Activated CD4-positive, CD25-positive, alpha-beta regulatory T cell treated with anti-CD3 and anti-CD28 coated beads, Interleukin-2, amount 50 U/mL, for 16 hours (primary cell): ENCODE measurements at places on chromosomes 6 and 20.
A peak's percentile ranks its signal among the peaks of the same experiment; 100 is the strongest.

- DNase-seq, result no peak
These were observed 658.2 kb downstream of the GRIK2 start for GRCh38 chr6:102051720-102052119.

DNA sequence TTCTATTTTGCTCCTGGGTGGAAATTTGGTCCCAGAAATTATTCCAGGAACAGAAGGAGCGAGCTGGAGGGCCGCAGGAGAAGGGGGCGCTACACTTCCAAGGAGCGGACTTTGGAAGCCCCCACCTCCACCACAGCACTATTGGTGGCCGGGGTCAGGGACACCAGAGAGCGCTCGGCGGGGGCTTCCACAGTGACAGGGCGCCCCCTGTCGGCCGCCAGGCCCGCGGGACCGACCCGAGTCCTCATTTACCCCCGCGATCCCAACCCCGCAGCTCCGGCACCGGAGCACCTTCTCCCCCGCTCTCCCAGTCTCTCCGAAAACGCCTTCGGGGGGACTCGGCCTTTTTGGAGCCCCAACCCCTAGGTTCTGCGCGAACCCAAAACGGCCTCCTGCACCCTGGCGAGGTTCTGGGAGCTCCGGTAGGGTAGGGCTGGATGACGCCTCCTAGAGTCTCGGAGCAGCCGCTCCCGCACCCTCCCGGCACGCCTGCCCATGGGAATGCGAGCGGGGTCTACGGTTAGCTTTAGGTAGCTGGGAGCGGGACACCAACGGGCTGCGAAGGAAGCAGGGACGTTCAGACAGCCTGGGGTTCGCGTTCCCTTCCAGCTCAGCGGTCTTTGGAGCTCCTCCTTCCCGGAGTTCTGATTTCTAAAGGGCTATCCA lies 2.4 kb upstream of the FOXA2 start:
- no peak for DNase-seq

DNA sequence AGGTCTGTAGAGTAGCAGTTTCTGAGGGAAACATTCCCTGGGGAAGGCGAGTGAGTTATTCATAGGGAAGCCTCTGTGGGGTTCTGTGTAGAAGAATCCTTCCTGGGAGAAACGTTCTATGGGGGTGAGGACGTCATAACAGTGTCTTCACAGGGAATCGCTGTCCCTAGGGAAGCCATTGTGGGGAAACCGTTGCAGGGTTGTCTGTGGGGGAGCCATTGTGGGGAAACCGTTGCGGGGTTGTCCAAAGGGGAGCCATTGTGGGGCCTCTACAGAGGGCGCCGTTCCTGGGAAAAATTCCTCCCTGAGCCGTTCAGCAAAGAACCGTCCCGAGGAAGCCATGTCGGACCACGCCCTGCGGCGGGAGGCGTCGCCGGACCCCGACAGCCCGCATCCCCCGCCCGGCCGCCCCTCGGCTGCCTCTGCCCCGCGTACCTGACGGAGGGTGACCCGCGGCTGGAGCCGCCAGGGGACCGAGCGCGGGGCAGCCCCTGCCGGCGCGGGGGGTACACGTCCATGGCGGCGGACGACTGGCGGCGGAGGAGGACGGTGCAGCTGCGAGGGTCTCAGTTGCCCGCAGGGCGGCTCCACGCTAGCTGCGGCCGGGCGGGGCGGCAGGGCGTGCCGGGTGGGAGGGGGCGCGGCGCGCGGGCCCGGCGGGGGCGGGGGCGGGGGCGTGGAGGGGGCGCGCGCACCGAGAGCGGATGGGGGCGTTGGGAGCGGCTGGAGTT lies at the start of gene DNAAF9:
Gene DNAAF9, minus strand, starts transcription at position 630 of the 731 bp plus-strand sequence. Its CDS starts 112 bp downstream, at position 518.
- DNase-seq, result peak; percentile 25

DNA sequence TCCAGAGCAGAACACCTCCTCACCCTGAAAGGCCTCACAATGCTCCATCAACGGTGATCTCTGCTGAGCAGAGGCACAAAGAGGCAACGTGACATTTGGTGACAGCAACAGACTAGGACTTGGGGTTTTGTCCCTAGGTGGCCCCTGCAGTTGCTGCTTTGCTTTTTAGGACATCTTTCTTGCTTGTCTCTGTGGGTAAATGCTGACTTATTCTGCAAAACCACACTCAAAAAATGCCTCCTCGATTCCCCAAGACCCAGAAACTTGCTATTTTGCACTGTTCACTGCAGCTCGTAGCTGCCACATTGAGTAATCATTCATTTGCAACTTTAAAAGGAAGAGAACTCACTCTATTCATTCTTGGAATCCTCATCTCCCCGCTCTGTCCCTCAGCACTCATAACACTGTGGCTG lies 209.9 kb downstream of the LY86 start:
- no peak for DNase-seq

DNA sequence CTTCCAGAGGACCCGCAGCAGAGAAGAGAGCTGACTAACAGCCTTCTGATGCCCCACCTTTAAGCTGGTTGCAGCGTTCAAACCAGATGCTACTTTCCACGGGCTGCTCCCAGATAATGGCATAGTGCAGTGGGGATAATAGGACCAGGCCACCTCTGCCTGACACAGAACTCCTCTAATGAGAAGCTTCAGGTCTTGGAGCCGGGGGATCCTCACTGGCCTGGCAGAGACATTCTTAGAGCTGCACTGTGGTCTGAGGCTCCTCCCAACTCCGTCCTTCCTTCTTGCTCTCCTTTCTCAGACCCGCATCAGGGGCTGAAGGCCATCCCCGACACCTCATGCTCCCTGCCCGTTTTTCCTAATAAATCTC lies 206.6 kb upstream of the MARCKS start:
- DNase-seq, result no peak

DNA sequence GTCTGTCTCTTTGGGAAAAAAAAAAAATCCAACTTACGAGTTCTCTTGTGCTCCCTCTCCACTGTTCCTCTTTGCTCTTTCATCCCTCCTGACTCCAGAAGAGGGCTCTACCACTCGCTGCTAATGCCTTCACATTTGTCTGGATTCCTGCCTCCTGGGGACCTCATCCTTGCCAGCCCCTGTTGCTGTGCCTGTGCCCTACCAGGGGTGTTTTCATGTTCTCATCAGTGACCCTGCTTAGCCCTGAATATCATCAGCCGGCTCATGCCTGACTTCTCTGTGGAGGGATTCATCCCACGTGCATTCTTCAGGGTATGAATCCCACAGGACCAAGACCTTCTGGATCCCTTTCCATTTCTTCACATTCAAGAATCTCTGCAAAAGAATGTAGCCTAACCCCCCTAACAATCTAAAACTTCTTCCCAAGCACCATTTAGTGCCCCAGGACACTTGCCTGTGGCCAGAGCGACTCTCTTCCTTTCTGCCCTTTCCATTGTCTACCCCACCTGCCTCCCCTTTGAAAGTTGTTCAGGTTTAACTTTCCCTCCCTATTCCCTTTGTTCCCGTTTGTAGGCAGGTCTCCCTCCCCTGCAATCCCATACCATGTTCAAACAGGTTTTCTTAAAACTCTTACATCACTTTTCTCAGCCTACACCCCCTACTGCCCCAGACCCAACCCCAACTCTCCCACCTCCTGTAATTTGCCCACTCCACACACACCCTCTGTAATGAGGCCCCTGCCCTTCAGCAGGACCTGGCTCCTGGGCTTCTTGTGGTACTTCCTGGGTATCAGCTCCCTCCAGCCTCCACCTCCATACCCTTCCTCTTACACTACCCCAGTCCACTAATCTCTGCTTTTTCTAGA lies 50.2 kb downstream of the RREB1 start:
- no peak for DNase-seq

DNA sequence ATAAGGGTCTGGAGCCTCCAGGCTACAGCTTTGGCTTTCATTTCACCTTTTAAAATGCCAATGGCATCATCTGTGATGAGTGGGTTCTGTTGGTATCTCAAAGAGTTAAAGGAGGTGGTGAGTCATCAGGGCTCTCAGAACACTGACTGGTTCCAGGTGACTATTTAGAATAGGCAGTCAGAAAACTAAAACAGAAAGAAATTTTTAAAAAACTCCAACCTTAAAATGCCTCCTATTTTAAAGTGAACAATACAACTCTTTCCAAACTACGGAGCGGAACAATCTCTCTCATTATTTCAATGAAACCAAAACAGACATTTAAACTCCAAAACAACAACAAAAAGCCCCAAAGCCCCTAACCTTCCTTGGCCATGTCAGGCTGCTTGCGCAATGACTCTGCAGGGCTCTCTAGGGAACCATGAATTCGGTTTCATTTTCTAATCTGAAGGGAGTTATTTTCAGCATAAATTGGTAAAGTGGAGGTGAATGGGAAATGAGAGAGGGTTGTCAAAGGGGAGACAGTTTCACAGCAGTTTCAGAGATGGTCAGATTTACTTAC lies 194.9 kb downstream of the KIF6 start:
- no peak for DNase-seq

DNA sequence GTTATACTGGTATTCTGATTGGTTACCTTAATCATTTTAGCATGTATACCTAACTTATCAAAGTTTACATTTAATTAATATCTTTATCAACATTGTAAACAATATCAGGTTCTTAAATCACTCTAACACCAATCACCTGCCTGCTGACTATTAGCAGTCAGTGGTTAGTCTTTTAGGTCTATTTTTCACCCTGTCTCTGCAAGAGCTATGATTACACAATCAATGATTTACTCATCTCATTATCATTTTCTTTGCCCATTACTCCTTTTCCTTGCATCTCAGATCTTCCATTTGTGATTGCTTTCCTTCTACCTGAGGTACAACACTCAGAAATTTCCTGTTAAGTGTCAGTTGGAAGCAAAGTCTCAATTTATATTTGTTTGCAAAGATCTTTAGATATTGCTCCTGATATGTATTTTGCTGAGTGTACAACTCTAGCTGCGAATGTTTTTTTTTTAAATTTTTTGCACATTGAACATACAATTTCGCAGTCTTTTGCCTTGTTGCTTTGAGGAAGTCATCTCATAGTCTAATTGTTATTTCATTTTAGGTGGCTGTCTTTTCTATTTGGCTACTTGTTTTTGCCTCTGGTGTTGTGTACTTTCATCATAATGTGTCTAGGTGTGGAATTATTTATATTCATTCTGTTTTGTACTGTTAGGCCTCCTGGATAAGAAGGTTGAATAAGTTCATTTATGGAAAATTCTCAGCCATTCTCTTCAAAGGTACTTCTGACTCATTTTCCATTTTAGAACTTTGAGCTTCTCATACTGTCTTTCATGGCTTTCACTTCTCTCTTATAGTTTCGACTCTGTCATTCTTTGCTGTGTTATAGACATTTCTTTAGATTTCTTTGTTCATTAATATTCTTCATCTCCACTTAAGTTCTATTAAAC lies 104.9 kb upstream of the CEP162 start:
- DNase-seq, result no peak

DNA sequence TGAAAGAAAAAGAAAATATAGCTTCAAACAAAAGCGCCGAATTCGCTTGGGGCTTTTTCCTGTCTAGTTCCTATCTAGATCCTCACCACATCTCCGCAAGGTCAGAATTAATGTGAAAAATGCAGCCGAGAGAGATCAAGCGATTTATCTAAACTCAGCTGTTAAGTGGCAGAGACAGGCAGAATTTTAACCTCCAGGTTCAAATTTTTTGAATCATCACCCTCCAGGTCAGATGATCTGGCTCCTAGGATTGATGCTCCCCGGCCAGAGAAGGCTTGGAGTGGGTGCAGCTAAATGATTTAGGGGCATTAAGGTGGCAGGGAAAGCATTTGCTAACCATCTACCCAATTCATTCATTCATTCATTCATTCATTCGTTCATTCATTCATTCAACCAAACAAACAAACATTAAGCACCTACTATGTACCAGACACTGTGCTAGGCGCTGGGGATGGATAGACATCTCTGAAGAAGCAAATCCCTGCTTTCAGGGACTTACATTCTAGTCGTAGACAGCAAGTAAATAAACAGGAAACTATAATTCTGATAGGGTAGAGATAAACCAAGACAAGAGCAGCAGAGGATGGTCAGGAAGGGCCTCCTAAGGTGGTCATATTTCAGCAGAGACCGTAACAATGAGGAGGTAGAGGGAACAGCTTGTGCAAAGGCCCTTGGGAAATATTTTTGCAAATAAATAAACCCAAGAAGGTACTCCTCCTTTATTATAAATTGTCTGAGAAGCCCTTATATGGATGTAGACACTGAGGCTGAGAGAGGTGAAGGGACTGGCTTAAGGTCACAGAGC lies 672 bp upstream of the UBE2V1 start:
- DNase-seq, result no peak

GRCh38 chr6:106629859-106630163 lies 433 bp downstream of the QRSL1 start:
- DNase-seq, result no peak

DNA sequence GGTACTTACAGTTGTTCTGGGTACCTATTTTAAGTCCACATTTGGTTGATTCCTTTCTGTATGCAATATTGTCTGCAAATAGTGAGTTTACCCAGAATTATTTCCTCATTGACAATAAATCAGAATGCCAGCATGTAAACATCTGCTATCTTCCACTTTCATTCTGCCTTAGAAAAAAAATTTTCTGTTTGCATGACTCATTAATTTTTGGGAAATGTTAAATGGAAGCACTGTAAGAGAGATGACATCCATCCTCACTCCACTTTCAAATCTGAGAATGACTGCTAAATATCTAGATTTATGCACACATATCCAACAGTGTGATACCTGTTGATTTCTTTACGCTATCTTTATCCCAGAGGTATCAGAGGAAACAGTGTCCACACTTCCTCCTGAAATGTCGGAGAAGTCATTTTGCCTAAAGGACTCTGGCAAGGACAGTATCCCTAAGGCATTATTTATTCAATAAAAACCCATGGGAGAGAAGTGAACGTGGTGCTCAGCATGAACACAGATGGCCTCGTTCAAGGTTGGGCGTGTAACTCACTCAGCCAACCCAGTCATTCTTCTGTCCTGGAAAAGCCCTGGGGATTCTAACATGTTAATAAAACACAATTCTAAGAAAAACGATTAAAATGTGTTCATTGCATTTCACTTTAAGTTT lies 780.9 kb downstream of the QKI start:
- DNase-seq, result no peak

- DNase-seq, result no peak
These were observed 44.9 kb downstream of the REPS1 start for GRCh38 chr6:138943089-138943625.

DNA sequence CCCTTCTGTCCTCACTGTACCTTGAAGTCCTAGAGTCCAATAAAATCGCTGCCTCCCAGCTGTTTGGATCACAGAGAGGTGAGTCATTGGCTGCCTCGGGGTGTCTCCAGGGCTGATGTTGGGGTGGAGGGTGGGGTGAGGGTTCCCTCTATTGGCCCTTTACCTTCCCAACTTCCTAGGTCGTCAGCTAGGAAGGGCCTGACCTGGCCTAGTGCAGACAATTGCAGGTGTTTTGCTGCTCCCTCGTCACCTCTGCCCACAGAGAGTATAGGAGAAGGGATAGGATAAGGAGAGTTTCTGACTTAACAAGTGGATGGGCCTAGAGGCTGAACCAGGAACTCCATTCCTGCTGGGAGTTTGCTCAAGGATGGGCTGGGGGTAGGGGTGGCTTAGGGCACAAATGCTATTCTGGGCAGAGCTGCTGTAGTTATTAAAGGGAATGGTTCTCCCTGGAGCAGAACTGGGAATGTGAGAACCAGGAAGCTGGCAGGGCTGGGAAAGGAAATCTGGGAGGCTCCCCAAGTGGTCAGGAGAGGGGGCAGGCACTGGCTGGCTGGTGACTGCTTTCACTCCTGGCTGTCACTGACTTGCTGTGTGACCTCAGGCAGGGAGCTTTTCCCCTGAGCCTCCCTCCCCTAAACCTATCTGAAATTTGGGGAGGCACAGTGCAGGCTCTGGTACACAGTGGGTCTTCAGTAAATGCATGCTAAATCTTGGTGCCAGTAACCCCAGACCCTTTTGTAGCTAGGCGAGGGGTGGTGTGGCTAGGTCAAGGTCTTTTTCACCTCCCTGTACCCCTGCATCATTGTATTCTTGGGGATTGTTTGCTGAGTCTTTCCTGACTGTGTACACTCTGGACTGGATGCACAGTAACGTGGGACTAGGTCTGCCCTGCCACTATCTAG lies 1.5 kb downstream of the TP53INP2 start:
- no peak for DNase-seq
